Naive B cell (primary cell): ENCODE measurements at places on chromosomes 2 and 18. TPM values are rescaled to one million over a fixed set of nuclear protein-coding genes. Genes with fewer than 3 reads are reported as not detected.

DNA sequence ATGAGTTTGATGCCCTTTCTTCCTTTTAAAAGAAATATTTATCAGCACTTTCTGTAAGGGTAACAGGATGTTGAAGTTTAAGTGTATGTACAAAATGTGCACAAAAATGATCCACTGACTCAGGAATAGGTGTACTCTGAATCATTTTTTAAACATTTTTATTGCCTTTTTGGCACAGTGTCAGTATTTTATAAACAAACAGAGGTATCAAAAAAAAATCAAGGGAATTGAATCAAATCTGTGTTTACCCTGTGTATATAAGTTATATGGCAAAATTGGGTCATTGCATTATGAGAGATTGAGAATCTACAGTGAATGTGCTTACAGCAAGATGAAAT, 513.9 kb upstream of the NETO1 start:
- no peak for DNase-seq

DNA sequence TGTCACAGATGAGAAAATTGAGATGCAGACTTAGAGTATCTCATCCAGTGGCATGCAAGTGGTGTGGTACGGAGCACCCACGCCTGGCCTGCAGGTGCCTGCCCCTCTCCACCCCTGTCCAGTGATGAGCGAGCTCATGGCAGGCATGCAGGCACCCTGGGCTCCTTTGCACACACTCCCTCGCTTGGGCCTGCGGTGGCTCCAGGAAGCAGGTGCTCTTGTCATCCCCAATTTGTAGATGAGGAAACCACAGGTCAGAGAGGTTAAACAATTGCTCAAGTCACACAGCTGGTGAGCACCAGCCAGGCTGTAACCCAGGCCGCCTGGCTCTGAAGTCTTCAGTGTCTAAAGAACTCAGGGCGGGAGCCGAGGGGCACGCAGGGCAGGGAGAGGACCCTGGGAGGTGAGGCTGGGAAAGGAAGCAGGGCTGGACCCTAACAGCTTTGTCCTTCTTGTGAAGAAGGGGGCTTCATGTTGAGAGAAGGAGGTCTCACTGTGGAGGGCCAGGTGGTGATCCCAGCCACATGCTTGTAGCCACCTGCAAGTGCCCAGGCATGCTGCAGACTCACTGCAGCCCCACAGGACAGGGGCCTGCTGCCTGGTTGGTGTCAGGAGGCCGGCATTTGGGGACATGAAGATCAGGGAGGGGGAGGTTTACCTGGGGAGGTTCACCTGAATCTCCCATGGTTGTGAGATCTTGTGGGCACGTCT, 166.2 kb downstream of the SH3RF3 start:
- no peak for DNase-seq

- DNase-seq = no peak
Measured at GRCh38 chr18:52341608-52342381, 1.8 kb downstream of the DCC start.

GRCh38 chr2:11853197-11853588, 106.8 kb downstream of the LPIN1 start:
- no peak for DNase-seq

DNA sequence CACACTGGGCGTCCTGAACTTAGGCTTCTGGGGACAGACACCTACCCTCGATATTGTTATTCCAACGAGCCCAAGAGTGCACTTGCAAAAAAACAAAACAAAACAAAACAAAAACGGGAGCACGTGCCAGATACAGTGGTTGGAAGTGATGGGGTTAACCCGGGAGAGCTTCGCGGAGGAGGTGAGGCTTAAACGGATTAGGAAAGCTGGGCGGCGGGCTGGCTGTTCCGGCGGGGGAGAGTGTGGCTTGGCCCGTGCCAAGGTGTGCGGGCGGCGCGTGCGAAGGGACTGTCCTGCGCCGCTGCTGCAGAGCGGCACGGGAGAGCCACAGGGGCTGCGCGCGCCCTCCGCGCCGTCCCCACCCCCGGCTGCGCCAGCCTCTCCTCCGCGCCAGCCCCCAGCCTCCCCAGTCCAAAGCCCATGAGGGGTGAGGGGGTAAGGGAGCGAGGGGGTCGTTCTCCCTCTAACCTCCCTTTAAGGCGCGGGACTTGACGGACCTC, 1.5 kb upstream of the SLC30A3 start:
- peak; percentile 18 for DNase-seq

- no peak for DNase-seq
Measured at GRCh38 chr2:236720974-236721540, 151.4 kb downstream of the ACKR3 start.

DNA sequence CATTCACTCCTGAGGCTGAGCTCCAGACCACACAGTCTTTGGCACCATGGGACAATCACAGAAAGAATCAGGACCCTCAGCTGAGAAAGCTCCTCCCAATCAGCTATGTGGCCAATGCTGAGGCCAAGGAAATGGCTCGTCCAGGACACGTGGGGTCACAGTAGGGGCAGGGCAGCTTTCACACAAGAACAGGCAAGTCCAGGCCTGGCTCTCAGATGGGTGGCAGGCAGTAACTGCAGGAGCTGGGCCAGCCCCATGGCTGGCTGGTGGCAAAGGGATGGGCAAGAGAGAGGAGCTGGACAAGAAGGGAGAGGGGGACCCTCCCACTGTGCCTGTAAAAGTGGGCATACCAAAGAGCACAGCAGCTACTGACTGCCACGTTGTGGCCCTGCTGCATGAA, 12.2 kb upstream of the EDAR start:
- DNase-seq = no peak

- no peak for DNase-seq
Measured at GRCh38 chr2:12091201-12091806, 344.9 kb downstream of the LPIN1 start.

- DNase-seq = peak; percentile 48
Measured at GRCh38 chr2:230327418-230328154, 593 bp downstream of the SP140L start.

DNA sequence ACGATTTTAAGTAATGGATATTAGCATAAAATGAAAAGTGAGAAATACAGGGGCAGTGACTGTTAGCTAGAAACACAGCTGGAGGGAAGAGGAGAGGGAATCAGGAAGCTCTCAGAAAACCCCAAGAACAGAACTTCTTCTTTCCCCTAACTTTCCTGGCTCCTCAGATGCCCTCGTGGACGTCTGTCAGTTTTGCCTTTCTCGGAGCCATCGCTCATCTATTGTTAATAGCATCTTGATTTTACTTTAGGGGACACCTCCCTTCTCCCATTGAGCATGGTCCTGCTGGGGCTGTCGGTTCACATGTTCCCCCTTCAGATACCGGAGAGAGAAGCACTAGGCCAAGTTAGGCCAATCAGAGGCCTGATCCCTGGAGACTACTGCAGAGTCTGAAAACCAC, 2.3 kb upstream of the PLEK start:
- no peak for DNase-seq

DNA sequence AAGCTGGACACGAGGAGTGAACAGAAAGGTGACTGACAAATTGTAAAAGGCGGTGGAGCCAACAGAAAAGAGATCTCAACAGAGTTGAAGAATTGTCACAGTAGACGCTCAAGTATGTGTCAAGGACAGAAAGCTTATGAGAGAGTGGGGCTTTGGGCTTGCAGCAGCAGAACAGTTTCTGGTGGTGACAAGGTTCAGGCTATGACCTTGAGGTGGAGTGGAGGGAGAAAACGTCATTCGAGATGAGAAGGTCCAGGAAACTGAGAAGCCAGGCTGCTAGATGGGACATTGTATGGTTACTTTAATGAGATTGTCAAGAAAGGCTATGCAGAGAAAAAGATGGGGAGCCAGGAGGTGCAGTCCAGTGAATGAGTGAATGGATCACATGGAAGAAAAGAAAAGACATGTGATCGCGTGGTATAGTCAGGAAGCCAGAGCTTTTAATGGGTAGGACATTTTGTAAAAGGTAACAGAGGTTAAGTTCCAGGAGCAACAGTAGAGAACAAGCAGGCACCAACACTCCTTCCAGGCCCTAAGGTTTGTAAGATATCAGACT, 91.1 kb upstream of the EPC2 start:
- DNase-seq = no peak

DNA sequence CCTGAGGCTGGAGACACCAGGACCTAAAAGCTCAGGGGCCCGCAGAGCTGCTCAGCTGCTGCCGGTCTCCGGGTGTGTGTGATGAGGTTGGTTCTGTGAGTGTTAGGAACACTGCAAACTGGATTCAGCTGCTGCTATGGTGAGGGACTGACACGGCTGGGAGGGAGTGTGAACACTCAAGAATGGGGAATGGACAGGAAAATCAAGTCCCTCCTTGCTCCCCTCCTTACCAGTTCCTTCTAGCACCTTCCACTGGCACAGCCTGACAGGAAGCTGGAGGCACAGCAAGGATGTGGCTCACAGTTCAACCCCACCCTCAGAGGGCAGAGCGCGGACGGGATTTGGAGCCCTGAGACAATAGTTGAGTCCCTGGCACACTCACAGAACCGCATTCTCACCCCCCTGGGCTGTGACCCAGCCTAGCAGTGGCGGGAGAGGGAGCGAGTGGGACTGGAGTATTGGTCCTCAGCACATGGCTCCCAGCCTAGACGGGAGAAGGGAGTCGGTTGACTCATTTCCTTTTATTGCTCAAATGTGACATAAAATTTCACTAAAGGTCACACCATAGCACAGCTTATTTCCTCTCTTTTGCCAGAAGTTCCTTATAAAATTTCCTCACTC, 42.5 kb downstream of the LRRC30 start:
- no peak for DNase-seq

DNA sequence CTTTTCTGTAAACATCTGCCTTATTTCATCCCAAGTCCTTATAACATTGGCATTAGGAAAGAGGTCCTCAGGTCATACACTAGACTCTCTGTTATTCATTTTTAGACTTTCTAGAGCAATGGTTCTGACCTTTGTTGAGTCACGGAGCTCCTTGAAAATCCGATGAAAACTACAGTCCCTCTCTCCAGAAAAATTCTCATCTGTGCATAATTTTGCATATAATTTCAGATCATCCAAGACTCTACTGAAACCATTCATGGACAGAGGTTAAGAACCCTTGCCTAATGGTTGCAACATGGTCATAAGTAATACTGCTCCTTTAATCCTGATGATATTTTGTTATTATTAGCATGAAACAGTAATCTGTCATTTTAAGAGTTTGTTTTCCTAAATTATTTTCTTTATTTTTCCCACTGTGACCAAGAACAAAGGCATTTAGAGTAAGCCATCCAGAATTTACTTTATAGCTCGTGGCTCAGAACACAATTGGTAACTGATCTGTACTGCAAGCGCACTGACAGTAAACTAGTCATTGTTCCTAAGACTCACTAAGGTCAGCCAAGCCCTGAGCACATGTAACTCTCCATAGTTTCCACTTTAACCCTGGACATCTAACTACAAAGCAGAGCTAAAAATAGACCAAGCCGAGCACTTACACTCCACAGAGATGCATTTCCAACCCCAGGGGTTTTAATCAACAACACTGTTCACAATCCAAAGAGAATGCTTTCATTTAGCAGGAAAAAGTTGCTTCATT, 8.4 kb downstream of the MYOM1 start:
- no peak for DNase-seq

GRCh38 chr2:7456762-7457161, 539.5 kb downstream of the RNF144A start:
- no peak for DNase-seq

DNA sequence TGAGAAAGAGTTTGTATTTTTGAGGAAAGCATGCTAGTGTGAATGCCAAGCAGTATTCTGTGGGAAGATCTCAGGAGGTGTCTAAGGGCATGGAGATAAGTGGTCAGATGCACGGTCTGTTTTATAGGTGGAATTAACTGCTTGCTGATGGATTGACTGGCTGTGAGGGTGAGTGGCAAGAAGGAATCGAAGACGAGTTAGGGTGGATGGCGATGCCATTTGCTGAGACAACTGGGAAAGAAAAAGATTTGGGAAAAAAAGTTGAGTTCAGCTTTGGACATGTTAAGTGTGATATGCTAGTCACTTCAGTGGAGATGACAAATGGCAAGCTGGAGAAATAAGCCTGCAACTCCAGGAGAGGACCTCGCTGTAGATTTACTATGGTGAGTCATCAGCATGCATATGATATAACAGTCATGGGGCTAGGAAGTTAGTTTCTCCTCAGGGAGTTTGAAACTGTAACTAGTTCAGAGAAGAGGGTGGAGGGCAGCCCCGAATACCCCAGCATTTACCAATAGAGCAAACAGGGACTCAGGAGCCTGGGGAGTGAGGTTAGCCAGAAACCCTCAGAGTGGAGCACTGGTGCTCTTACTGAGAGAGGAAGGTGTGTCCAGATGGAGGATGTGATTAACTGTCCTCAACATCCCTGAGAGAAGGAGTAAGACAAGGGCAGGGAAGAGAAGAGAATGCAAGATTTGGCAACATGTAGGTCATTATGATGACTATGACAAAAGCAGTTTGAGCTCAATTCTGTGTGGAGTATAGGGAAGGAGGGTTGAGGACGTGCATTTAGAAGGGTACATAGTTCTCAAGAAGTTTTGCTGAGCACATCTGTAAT, 2.0 kb upstream of the HK2 start:
- DNase-seq = no peak

DNA sequence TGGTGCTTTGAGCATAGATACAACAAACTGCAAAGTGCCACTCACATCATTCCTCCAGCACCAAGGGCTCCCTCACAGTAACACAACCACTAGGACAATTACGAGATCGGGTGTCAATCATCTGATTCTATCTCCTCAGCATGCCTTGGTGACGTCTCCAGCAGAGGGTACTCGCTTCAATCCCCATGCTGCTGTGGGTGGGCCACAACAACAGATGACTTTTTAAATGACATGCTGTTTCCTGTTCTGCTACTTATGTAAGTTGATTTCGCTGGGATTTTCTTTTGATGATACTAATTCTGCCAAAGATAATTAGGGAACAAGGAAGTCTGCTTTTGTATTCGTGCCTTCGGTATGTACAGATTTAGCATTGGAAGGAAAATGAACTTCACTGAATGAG, 1113.0 kb downstream of the BCL11A start:
- no peak for DNase-seq

UCN gene
- polyA plus RNA-seq = 0.55 TPM

CCL20 gene
- 0.94 TPM for polyA plus RNA-seq

REG3G gene
- polyA plus RNA-seq = not detected

IGFBP5 gene
- not detected for polyA plus RNA-seq

TDRD15 gene
- polyA plus RNA-seq = not detected

CLEC4F gene
- polyA plus RNA-seq = not detected

CRYGD gene
- polyA plus RNA-seq = not detected

RRM2 gene
- polyA plus RNA-seq = 0.15 TPM

TSHZ1 gene
- 0.41 TPM for polyA plus RNA-seq

MAB21L4 gene
- polyA plus RNA-seq = not detected

ACADL gene
- not detected for polyA plus RNA-seq

CXCR4 gene
- 4,468 TPM for polyA plus RNA-seq
